Activated naive CD4-positive, alpha-beta T cell treated with anti-CD3 and anti-CD28 coated beads for 36 hours (primary cell): ENCODE measurements at places on chromosomes 1 and 21.

DNA sequence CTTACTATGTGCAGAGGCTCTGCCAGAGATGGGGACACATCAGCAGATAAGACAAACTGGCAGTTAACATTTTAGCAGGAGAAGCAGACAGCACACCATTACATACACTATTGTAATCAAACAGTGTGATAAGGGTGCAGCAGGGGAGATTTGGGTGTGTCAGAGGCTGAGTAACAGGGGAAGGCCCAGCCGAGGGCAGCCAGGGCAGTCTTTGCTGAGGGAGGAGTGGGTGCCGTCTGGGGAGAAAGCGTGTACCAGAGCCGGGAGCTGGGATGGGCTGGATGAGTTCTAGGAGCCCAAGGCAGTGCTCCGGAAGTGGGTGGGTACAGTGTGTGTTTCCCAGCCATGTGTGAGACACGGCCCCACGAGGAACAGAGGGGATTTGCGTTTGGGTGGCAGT lies 31.2 kb downstream of the KCNA10 start:
- DNase-seq: no peak

DNA sequence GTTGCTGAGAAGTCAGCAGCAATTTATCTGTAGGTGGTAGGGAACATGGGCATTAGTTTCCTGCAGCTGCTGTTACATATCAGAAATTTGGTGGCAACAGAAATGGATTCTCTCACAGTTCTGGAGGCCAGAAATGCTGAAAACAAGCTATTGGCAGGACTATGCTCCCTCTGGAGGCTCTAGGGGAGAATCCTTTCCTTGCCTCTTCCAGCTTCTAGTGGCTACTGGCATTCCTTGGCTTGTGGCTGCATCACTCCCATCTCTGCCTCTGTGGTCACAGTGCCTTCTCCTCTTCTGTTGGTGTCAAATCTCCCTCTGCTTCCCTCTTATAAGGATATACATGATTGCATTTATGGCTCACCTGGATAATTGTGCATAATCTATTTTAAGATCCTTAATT lies 2.5 kb upstream of the SFT2D2 start:
- DNase-seq: no peak

DNA sequence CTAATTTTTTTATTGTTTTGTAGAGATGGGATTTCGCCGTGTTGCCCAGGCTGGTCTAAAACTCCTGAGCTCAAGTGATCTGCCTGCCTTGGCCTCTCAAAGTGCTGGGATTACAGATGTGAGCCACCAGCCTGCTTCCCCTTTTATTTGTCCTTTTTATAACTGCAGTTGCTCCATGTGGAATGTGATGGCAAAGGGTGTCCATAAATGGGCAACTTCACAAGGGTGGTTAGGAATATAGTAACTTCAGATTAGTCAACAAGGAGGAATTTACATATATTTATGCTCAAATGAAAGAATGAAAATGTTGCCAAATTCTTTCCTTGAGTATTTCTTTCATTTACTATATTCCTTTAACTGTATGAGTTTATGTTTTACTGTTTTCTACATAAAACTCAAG lies 182.9 kb downstream of the BACH1 start:
- DNase-seq: no peak

DNA sequence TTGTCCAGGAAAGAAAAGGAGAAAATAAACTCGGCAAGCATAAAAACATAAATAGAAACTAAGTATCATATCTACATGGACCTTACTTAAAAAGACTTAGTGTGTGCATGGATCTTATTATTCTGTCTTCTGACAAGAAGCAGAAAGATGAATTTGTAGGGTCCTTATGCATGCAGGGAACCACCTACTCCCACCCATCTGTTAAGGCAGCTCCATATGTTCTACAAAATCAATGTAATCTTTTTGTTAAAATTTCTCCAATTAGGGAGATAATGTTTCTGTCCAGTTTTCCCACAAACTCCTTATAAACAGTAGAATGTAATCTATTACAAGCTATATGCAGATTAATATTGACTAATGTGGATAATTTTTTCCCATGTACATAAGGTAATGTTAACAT lies 13.9 kb upstream of the PTPN14 start:
- no peak for DNase-seq

DNA sequence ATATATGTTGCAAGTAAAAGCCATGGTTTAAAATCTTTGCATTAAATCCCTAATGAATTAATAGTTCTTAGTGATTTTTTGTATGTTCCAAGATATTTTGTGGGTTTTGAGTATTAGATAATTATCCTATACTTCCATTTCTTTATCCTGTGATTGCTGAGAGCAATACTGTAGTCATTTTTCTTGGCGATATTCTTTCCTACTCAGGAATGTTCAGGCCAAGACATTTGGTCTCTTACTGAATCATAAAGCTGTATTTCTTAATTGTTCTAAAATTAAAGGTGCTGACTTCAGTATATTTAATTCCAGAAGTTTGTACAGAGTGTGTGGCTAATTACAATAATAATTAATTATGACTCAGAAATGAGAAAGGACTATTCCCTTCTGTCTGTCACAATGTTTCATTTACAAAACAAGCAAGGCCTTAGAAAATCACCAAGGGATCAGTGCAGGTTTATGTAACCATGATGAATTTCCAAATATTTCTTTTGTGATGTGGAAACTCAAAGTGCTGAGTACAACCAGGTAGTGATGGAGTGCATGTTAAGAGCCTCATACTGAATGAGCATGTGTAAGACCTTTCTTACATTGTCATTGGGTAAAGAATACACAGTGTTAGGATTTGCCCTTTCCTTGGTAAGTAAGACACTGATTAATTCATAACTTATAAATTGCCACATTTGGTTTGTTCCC lies 161.2 kb downstream of the HMCN1 start:
- no peak for DNase-seq

DNA sequence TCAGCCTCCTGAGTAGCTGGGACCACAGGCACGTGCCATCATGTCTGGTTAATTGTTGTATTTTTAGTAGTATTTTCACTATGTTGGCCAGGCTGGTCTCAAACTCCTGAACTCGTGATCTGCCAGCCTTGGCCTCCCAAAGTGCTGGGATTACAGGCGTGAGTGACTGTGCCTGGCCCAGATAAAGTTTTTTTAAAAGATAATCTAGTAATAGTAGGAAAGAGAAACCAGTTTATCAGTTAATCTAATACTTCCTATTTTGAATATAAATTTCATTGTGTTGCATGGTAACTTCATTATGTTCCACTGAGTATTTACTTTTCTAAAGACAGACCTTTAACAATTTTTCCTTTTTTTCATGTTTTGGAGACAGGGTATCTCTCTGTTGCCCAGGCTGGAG lies 10.0 kb downstream of the RABGAP1L start:
- no peak for DNase-seq

DNA sequence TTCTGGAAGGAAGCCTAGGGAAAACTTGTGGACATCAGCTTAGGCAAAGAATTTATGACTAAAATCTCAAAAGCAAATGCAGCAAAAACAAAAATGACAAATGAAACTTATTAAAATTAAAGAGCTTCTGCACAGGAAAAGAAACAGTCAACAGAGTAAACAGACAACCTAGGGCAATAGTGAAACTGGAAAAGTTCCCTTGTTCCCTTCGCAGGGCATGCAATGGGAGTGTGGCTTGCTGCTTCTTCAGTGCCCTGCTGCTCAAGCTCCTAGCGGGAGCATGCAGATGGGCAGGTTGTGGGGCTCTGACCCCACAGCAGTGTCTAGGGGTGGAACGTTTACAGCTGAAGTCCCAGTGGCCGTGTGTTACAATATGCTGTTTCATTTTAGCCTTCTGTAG lies 1797.4 kb downstream of the NCAM2 start:
- DNase-seq: no peak

DNA sequence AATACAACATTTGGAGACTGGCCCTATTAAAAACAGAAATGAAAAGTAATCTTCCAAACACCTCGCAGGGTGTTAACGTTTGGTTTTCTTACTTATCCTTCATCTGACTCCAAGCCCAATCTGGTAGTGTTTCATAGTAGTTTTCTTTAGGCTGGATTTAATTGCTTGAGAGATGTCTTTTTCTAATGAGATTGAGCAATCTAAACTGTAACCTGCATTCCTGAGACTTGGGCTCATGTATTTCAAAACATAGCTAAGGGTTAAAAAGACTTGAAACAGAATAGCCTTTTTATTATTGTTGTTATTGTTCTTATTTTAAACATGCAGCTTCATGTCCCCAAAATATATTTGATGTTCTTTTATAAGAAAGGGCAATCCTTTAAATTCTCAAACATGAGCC lies 278.9 kb downstream of the TGFB2 start:
- DNase-seq: no peak

GRCh38 chr1:107963601-107964335 lies 1.2 kb downstream of the VAV3 start:
- peak; percentile 73 for DNase-seq

DNA sequence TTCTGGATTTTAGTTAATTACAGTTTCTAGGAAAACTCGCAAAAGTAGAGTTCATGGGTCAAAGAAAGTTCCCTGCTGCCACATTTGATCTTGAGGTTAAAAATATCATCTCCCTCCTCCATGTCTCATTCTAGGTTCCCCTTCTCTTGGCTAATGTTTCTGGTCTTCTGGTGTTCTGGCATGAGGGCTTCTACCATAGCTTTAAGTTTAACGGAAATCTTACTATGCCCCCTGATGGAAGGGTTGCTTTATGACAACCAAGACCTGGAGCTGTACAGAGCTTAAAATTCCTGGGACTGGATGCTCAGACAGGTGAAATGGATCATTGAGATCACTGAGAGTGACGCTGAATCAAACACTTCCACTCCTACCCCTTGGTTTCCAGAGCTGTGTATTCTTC lies 1881.7 kb downstream of the MRPL39 start:
- no peak for DNase-seq

GRCh38 chr1:246579818-246580217 lies 13.6 kb downstream of the CNST start:
- DNase-seq: no peak

DNA sequence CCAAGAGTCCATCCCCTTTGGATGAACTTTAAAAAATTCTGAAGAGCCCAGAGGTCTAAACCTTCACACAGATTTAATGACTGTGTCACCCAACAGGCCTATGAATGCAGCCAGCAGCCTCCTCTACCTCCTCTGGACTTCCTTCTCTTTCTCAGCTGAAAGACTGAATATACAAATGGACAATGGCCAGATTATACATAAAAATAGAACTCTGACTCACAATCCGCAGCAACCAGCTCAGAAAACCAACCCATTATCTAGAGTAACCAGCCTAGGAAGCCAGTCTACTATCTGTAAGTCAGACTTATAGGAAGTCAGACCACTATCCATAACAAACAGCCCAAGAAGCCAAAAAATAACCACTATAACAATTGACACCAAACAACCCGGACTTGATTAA lies 224.5 kb downstream of the ASTN1 start:
- no peak for DNase-seq

- no peak for DNase-seq
These were observed 7.2 kb upstream of the COL6A1 start for GRCh38 chr21:45974073-45975019.

DNA sequence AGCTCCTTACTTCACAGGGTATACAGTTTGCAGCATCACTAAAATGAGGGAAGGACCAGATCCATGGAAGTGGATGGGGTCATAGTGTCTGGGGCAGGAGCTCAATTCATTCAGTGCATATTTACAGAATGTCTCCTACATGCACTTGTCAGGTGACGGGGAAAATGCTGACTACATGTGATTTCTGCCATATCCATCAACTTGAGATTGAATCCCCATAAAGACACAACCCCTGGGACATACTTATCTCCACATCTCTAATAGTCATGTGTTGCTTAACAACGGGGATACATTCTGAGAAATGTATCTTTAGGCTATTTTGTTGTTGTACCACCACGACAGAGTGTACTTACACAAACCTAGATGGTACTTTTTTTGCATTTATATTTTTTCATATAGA lies 12.0 kb downstream of the RWDD2B start:
- no peak for DNase-seq

DNA sequence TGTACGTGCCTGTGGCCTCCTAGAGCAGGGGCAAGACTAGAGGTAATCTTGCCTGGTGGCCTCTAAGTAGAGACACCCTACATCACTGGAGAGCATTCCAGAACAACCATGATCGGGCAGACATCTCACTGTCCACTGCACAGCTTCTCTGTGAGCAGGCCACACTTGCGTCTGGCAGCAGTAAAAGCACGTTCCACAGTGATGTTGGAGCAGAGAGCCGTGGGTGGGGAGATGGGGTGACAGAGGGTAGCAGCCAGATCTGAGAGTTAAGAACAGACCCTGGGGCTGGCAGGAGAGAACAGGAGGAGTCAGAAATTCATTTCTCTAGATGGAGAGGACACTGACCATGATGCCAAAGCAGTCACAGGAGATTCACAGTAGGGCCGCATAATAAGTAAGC lies 293.0 kb downstream of the HHAT start:
- no peak for DNase-seq

GRCh38 chr1:46699666-46700065 lies 19.2 kb downstream of the EFCAB14 start:
- DNase-seq: no peak

- no peak for DNase-seq
These were observed 106.5 kb upstream of the SLC2A1 start for GRCh38 chr1:43065191-43065590.

DNA sequence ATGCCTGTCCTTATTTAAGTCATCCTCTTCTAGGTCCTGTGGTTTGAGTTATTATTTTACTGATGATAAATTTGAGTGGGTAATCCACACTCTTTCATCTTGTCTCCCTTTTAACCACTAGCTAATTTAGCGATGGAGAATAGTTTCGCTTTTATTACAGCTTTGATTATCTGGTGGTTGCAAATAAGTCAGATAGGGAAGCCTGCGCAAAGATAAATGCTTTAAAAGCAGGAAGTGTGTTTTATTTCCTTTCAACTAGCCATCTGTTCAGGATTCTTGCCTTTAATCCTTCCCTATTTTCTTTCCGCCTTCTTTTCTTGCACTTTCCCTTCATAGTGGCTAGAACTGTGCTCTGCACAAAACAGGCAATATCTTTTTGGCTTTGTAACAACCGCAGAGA lies 129.0 kb downstream of the TGFB2 start:
- no peak for DNase-seq

- DNase-seq: no peak
These were observed 17.0 kb downstream of the SLC25A24 start for GRCh38 chr1:108182959-108183700.

DNA sequence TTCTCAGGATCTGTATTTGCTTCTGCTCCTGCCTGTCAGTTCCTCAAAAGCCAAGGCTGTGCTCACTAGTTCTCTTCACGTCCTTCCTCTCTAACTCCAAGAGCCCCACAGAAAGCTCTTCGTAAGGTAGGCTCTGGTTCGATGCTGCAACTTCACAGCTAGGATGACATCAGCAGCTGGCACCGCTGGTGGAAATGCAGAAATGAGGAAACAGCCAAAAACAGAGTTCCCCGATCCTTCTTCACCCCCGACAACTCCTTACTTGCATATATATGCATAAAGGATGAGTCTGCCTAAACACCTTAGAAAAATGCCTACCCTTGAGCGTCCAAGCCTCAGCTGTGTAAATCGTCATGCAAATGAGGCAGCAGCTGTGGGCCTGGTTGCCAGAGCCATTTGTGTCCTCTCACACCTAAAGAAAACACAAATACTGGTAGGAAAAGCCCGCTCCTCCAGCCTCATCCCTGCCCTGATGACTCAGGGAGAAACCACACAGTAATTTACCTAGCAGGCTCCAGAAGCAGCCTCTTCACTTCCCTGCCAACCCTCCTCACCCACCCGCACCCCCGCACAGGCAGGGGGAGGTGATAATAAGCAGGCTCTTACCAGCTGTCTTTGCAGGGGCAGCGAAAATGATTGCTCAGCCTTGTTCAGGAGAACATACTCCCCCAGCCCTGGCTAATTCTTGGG lies 28.2 kb downstream of the BATF3 start:
- peak; percentile 23 for DNase-seq
